Activated T-helper 1 cell treated with anti-CD3 and anti-CD28 coated beads, Interleukin-2, amount 50 U/mL, for 16 hours (primary cell): ENCODE measurements at places on chromosomes 1 and 21.
A peak's percentile ranks its signal among the peaks of the same experiment; 100 is the strongest.

DNA sequence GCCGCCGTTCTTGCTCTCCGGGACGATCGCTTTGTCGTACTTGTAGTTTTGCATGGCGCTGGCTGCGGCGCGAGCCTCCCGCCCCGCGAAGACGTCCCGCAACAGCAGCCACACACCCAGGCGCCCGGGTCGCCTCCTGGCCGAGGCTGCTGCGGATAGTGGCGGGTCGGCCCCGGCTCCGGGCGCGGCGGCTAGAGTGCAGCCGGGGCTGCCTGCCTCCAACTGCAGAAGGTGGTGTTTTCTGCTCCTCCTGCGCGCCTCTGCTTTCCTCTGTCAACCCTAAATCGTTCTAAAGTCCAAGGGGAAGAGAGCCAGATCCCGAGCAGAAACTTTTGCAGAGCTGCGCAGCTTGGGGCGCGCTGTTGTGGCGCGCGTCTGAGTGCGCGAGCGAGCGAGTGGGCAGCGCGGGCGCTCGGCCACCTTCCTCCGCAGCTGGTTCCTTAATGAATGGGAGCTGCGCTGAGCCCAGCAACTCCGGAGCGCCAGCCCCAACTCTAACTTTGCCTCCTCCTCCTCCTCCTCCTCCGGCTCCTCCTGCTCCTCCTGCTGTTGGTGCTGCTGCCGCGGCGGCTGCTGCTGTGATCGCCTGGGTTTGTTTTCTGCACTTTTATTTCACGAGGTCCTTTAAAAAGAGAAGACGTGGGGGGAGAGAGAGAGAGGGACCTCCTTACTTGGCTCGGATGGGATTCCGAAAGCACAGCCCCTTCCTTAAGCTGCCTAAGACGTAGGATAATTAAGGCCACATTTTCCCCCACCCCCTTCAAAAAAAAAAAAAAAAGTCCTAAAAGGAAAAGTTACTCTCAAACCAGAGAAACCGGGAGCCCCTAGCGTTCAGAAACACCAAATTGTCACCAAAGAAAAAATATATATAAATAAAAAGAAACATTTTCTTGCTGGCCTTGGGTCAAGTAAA, at the start of gene PLPP3:
Gene PLPP3 (minus strand): TSS at position 601 of the 913 bp plus-strand sequence. CDS start 547 bp downstream, at position 54.
- no peak for DNase-seq

- no peak for DNase-seq
These were observed 1.3 kb upstream of the THAP3 start for GRCh38 chr1:6623269-6623965.

GRCh38 chr21:15283789-15284188, 219.0 kb upstream of the NRIP1 start:
- DNase-seq: no peak

DNA sequence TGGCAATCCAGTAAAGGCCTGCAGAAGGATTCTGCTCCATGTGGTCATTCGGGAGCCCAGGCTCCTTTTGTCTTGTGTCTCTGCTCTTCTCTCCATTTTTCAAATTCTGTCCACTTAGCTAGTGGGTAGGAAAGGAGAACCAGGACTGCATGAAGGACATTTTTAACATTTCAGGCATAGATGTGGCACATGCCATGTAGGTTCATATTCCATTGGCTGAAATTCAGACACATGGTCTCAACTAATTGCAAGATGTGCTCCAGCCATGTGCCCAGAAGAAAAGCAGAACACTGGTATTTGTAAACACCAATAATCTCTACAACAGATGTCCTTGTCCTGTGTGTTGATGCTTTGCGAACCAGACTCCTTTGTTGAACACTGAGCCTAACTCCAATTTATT, 85.2 kb upstream of the WLS start:
- no peak for DNase-seq

- peak; percentile 62 for DNase-seq
These were observed 12.3 kb upstream of the IFNLR1 start for GRCh38 chr1:24199291-24199900.

- no peak for DNase-seq
These were observed 53.9 kb downstream of the SYDE2 start for GRCh38 chr1:85146972-85147359.

DNA sequence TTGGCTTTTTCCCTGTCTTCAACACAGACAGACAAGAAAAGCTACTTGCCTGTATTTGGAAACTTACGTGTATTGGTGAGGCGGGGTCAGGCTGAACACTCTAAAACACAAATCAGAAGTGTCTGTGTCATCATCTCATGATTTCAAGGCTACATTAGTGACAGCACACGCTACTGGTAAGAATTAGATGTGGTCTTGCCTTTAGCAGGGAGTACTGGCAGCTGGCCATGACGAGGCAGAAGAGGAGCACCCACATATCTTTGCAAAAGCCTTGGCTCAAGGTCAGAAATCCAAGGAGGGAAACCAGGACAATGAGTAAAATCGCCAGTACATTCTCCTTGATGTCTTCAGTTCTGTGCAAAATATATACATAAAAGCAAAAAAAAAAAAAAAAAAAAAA, 77.7 kb downstream of the PCNX2 start:
- DNase-seq: no peak

DNA sequence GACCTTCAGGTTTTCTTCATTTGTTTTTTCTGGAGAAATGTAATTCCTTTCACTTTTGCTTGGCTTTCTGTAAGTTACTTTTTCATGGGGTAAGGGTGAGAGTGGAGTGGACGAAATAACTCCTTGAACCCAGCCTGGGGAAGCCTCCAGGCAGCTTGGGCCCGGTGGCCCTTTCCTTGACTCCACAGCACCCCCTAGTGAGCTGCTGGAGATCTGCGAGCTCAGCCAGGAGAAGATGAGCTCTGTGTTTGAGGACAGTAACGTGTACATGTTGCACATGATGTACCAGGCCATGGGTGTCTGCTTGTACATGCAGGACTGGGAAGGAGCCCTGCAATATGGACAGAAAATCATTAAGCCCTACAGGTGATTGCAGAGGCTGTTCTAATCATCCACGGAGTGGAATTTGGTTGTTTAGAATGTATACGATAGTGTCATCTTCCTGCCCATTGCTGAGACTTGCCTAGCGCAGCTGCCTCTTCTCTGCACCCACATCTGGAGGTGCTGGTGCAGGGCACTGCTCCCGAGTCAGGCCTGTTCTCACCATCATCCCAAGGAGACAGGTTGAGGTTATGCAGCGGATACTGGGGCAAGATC, 51.0 kb downstream of the SMYD2 start:
- no peak for DNase-seq

DNA sequence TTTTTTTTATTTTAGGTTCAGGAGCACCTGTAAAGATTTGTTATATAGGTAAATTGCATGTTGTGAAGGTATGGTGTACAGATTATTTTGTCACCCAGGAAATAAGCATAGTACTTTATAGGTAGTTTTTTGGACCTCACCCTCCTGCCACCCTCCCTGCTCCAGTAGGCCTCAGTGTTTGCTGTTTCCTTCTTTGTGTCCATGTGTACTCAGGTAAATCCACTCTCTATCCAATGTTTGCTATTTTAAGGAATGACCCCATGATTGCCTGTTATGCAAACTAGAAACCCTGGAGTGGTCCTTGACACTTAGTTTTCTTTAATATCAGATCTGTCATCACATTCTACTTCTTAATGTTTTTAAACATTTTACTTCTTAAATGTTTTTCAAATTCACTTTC, 33.9 kb downstream of the LHX9 start:
- DNase-seq: no peak

GRCh38 chr1:43902058-43902831, 31.4 kb upstream of the ARTN start:
- DNase-seq: no peak

- no peak for DNase-seq
These were observed 2.2 kb upstream of the PDZK1IP1 start for GRCh38 chr1:47191940-47192457.

- no peak for DNase-seq
These were observed 140.4 kb downstream of the ZNF326 start for GRCh38 chr1:90135286-90135685.

DNA sequence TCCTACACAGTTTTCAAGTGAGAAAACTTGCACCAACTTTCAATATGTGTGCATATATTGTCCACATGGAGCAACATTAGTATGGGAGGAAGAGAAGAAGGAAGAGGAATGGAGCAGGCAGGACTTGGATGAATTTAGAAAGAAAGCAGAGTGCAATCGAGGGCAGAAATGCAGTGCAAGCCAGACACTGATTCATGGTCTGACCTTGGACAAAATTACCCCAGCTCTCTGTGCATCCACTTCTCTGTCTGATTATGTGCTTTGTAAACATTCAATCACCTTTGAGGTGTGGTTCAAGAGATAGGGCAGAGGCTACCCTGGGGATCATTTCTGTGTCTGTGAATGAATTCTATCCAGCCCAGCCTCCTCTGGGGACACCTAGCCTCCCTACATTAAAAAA, 265.2 kb downstream of the TNR start:
- DNase-seq: no peak

DNA sequence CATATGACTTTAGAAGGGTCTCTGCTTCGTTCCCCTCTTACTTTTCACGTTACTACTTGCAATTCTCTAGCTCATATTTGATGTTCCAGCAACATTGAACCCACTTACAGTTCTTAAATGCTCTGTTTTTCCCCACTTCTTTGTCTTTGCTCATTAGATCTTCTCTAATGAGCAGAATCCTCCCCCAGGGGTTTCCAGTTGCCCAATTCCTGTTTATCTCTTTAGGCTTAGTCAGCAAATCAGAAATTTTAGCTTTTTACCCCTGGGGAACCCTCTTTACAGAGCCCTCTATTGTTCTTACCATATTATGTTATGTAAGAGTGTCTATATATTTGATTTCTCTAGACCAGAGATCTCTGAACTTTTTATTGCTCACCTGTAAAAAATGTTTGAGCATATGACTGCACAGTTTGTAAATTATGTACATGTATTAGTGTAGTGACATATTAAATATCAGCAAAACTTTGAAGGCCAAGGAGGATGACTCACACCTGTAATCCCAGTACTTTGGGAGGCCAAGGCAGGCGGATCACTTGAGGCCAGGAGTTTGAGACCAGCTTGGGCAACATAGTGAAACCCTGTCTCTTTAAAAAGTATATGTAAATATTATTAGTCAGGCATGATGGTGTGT, 71.4 kb downstream of the FNBP1L start:
- DNase-seq: no peak

- DNase-seq: no peak
These were observed 29.3 kb upstream of the IL20 start for GRCh38 chr1:206836111-206836510.

DNA sequence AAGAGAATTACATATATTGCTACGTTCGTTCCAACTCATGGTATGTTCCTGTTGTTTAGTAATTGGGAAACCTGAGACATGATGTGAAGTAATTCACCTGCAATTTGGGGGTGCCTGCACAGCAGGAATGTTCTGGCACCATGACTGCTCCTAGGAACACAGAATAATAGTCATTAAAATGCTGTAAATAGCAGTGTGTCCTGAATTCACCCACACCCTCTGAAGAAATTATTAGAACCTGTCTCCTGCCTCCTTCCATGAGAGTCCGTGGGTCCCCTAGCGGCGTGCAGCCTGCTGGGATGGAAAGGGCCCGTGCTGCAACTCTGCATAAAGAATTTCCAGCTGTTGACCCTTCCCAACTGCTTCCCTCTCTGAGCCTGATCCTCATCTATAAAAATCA, 143.1 kb downstream of the PCBP3 start:
- DNase-seq: no peak

GRCh38 chr21:44304011-44304616, 4.3 kb downstream of the PFKL start:
- DNase-seq: no peak

DNA sequence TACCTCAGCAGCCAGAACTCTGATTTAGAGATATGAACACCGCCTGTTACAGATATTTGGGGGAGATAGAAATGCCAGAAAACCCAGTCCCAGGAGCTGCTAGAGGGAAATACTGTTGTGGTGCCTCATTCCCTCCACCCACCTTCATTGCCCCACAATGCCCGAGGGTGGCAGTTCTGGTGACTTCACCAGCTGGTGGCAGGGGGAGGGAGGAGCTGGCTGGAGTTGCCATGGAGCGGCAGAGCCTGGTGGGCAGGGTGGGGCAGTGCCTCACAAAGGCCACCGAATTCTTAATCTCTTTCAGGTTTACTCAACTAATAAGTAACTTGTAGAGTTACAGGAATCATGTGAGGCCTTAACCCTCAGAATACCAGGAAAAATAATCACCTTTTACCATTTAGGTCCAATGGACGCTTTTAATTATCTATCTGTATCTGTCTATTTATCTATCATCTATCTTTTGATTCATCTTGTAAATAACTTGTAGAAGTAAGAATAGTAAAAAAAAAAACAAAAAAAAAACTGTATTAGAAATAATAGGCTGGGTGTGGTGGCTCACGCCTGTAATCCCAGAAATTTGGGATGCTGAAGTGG, 11.7 kb upstream of the S100A11 start:
- DNase-seq: no peak

DNA sequence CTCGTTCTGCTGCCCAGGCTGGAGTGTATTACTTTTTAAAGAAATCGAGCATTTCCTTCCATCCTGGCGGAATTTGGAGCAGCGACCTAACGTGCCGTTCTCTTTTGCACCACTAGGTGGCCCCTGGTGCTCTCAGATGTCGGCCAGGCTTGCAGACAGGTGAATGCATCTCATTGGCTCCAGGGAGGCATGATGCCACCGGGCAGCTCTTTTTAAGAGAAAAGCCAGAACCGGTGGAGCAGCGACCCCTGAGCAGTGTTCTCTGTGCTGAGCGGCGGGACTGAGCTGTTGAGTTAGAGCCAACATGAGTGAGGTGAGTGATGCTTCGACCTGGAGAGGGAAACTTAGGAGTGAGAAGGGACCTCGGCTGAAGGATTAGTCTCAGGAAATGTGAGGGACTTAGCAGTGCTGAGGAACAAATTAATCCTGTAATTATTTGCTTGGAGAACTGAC, at the start of gene PCP4:
Gene PCP4 (plus strand): TSS at position 241 of the 453 bp plus-strand sequence. CDS start 64 bp downstream, at position 305.
- DNase-seq: no peak

GRCh38 chr1:93331412-93331811, 14.3 kb upstream of the DR1 start:
- DNase-seq: no peak

DNA sequence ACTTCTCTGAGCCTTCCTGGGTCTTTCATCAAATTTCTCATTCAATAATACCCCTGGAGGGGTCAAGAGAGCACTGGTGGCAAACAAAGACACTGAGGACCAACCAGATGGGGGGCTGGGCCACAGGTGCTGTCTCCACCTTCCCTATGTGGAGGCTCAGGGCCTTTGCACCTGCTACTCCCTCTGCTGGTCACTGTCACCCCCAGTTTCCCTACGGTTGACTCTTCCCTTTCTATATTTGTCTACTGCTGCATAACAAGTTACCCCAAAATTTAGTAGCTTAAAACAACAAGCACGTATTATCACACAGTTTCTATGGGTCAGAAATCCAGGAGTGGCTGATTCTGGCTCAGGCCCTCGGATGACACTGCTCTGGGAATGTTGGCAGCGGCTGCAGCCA, 138.8 kb upstream of the RUNX3 start:
- DNase-seq: no peak

DNA sequence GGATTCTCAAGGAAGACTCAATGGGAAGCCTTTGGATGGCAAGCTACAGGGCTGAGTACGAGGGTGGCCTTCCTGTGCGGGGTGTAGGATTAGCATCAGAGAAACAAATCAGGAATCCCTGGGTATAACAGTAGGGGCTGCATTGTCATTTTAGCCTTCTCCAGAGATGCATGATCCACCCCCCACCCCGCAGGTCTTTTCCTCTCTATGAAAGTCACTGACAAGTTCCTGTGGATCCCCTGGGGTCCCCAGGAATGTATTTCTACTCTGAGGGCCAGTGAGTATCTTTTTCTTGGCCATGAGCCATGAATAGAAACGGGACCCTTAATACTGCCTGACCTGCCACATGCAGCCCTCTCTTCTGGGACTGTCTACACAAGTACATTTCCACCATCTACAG, 473.0 kb upstream of the VAMP3 start:
- no peak for DNase-seq

GRCh38 chr1:59685101-59685500, 129.6 kb upstream of the HOOK1 start:
- DNase-seq: no peak

- no peak for DNase-seq
These were observed 80.6 kb downstream of the GON4L start for GRCh38 chr1:155776414-155776813.
